ENCODE measurements at places on chromosomes 2 and 18.

DNA sequence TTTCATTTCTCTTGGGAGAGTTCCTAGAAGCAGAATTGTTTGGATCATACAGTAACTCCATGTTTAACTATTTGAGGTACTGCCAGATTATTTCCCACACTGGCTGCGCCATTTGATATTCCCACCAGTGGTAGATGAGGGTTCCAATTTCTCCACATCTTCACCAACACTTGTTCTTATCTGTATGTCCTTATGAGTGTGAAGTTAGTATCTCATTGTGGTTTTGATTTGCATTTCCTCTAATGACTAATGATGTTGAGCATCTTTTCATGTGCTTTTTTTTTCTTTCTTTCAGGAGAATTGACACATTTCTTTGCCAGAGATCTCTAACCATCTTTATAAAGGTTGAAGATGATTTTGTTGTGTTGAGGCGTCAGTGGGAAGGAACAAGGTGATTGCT, 4.1 kb upstream of the MGAT5 start:
- DNase-seq = no peak

GRCh38 chr2:86087936-86088850, 17.5 kb downstream of the POLR1A start:
- no peak for DNase-seq

GRCh38 chr2:56860991-56861390, 677.2 kb downstream of the CCDC85A start:
- DNase-seq = no peak

DNA sequence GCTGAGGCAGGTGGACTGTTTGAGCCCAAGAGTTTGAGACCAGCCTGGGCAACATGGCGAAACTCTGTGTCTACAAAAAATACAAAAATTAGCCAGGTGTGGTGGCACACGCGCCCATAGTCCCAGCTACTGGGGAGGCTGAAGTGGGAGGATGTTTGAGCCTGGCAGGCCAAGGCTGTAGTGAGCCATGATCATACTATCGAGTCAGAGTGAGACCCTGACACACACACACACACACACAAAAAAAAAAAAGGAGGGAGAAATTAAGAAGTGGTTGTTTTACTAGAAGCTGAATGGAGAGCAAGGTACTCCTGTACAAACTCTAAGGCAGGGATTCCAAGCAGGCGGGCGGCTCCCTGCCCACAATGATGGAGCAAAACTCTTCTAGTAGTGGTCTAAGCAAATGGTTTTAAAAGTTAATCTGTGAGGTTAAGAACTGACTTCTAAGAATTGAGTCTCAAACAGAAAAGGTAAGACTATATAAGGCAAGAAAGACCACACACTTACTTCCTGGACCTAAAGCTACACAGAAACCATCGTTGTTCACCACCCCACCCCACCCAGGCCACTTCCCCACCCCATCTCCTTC, 2.6 kb downstream of the ANKRD44 start:
- DNase-seq = peak; percentile 57

DNA sequence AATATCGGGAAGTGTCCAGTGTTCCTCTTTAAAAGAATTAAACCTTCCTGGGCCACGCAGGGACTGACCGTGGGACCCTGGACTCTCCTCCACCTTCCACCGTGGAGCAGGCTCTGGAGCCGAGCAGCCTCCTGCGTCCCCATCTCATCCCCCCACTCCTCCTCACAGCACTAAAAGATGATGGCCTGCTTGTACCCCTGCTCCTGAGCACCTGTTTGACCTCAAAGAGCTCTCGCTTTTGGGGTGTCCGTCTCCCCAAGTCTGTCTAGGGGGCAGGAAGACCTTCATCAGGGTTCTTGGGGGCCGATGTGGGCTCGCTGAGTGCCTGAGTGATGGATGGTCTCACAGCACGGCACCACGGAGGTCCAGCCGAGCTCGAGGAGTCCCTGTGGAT, 1.2 kb upstream of the SDC1 start:
- DNase-seq = no peak

DNA sequence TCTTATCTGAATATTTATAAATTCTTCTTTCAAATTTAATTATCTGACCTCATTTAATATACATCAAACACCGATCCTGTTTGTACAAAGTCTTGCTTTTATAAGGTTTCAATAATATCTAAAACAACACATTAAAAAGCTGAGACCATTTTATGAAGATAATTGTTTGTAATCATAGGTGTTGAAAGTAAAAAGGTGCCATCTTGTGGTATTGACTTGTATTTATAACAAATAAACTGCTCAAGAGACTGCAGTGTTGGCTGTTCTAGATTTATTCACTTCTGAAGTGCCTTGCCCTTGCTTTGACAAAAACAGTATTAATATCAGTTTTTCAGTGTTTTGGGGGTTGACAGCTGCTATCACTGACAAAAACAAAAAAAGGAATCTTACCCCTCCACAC, 286.8 kb upstream of the HNMT start:
- DNase-seq = no peak

- no peak for DNase-seq
Observed at GRCh38 chr2:71802556-71802955, 345.1 kb downstream of the CYP26B1 start.

GRCh38 chr18:65620076-65620696, 130.6 kb upstream of the CDH7 start:
- no peak for DNase-seq

All from stimulated activated naive CD8-positive, alpha-beta T cell treated with anti-CD3 and anti-CD28 coated beads, Interleukin-15, Interleukin-2, amounts not matched to agents 100 U/mL and 50 U/mL, for 24 hours (primary cell).